ENCODE measurements at places on chromosomes 3 and 15.

- no peak for DNase-seq
These were observed 152.0 kb downstream of the LMLN start for GRCh38 chr3:198112031-198112430.

DNA sequence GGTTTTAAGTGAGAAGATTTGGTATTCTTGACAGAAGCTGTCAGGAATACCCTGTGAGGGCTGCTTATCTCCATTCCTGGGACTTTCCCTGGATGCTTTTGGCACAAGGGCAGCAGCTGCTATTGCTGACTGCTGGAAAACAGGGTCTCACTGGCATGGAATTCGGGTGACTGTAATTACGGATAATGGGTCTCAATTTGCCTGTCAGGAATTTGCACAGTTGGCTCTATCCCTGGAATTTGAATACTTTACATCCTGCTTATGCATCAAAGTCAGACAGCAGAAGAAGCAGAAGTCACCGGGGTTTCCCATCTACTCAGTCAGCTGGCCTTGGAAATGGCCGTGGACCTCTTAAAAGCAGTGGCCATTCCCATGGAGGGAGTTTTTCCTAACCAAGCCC is 25.9 kb upstream of the AKAP13 start:
- no peak for DNase-seq

- peak; percentile 62 for DNase-seq
These were observed 19.9 kb upstream of the ABHD2 start for GRCh38 chr15:89068325-89068784.

DNA sequence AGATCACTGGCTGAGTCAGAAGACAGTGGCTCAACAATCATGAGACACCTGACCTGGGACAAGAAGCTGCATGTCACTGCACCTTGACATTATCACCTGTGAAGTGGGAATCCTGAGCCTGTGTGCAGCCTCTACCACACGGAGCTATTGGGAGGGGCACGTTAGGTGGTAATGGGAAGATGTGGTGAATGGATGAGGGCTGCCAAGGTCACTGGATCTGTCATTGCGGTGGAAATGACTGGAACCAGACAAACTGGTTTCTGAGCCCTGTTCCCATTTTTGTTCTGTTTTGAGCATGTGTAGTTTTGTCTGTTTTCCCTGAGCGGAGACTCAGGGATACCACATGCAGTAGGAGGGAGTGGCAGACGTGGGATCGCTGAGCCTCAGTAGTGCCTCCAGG is 235.5 kb downstream of the OPA1 start:
- peak; percentile 80 for DNase-seq

DNA sequence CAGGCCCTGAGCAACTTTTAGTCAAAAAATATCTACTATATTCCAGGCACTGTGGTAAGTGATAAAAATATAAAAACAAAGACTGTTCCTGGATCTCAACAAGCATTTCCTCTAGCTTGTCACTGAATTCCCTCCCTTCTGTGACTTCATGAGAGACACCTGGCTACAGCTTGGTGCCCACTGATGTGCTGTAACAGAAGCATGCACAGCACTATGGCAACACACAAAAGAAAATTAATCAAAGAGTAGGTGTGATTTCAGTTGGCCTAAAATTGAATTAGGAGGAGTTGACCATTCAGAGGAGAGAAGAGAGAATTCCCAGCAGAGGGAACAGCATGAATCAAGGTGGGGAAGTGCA is 158.9 kb upstream of the LPP start:
- DNase-seq: no peak

DNA sequence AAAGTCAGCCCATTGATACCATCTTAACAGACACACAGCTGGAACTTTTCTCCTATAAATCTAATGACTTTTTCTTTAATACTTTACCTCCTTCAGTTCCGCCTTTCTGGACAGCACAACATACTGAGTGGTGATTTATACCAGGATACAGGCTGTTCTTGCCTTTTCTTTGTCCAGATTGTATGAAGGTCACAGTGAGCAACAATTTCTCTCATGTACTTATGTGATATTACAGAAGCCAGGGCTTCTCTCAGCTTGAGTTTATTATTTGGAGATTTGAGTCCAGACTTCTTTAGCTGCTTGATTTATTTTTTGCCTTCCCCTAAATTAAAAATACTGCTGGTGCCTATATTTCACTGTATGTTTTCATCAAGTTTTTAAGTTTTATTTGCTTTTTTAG is 976.0 kb downstream of the ROBO2 start:
- no peak for DNase-seq

- no peak for DNase-seq
These were observed 272.8 kb upstream of the TTC14 start for GRCh38 chr3:180329187-180329586.

DNA sequence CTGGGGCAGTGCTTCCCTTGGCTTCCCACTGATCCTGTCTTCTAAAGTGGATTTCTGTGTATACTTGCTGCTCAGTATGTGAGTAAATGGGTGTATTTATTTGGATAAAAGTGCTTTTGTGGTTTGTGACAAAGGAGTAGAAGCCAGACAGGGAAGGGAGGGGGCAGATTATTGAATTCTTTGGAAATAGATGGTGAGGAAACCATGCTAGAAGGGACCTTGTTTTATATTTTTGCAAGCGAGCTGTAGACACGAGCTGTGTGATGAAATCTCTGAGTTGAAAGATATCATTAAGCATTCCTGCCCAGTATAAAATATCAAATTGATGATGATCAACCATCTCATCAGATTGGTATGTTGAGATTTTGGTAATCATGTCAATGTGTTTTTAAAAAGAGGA is 68.9 kb downstream of the DUT start:
- DNase-seq: no peak
